ENCODE measurements at places on chromosomes 5 and 9.

- no peak for DNase-seq
Measured at GRCh38 chr9:75448955-75449354, 360.6 kb downstream of the OSTF1 start.

DNA sequence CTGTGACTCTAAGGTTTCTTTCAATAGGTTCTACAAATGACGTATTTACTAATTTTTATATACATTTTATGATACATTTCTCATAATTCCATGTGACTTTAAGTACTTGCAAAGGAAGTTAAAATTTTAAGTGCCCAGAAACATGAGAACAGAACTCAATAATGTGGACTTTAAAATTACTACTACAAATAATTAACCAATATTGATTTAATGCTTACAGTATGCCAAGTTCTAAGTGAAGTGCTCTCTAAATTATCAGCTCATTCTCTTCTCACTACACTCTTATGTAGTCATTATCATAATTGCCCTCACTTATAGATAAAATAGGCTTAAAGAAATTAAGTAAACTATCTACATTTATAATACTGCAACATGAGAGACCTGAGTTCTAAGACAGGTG, 1690.7 kb upstream of the CDH9 start:
- DNase-seq: no peak

- DNase-seq: no peak
Measured at GRCh38 chr5:16933337-16933736, 2.8 kb downstream of the MYO10 start.

DNA sequence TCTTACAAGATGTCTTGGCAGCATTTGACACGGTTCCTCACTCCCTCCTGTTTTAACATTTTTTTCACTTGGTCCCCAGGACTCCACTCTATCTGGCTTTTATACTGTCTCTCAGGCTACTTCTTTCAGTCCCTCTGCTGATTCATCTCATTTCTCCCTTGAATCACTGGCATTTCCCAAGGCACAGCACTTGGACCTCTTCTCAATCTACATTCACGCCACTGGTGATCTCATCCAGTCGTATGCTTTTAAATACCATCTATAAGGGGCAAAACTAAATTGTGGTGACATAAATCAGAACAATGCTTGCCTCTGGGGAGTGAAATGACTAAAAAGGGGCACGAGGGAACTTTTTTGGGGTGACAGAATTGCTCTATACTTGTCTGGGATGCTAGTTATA, 47.1 kb downstream of the MAPKAP1 start:
- DNase-seq: no peak

- peak; percentile 76 for DNase-seq
Measured at GRCh38 chr9:136119061-136119882, 597 bp upstream of the TMEM250 start.

- DNase-seq: no peak
Measured at GRCh38 chr5:38911933-38912332, 66.1 kb downstream of the OSMR start.

GRCh38 chr5:96324708-96325107, 108.3 kb downstream of the PCSK1 start:
- DNase-seq: no peak

DNA sequence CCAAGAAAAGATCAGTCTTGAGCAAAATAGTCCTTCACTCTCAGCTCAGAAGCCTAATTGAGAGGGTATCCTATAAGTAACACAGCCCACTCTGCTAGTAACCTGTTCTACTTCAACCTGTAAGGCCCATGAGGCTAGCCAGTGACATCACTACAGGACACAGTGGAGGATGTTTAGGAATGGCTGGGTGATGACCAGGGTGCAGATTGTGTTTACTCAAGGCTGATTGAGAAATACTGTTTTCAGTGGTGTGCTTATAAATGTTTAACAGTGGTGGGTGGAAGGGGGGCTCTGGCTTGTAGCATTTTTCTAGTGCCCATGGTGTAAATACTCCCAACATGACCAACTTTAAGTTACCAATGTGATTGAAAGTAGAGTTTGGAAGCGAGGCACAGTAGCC, 159.8 kb upstream of the CCDC152 start:
- DNase-seq: no peak

DNA sequence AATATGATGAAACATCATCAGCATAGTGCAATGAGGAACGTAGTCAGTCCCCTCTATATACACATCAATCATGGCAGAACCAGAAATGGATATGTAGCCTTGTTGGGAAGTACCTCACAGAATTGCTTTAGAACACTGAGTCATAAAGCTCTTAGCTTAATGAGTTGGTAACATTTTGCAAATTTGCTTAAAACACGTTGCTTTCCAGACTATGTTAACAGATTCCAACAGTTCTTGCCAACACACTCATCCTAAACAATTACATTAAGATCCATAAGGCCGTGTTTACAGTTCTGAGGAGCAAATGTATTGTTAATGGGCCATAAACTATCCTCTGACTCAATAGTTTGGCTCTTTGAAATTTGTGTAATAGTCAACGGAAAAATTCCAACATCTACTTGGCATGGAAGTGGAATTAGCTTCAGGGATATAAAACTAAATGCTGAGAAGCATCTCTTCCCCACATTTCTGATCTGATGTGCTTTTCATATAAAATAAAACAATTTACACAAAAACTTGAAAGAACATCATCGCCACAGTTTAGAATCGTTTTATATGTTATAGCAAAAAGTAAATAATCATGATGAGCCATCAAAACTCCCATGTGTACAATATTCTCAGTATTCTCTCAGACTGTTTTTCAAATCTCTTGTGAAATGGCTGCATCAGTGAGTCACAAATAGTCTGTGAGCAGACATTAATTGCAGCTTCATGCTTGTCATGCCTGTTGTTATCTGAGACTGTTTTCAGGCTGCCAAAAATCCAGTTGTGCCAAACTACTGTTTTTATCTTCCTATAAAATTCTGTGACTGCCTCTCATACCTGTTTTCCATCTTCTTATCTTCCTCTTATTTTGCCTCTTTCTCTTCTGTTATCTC, 291.9 kb downstream of the COX7C start:
- DNase-seq: no peak

DNA sequence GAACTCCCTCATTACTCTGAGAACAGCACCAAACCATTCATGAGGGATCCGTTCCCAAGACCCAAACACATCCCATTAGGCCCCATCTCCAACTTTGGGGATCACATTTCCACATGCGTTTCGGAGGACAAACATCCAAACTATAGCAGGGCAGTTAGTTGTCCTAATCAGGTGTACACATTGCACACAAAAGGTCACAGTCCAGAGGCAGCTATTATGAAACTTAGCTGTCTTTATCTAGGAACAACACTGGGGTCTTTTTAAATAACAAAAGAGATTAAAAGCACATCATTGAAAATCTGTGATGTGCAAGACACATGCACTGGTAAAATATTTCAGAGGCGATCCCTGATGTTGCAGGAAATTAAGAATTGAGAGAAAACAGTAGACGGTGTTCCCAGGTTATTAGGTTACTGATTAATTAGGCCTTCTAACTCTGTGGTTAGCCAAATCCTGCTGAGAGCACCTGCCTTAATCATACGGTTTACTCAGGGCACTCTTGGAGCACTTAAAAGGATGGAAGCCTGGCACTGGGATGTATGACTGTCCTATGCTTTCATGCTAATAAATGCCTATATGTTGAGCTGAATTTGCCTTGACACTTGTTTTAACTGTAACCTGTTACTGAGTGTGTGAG, 1574.5 kb upstream of the WWC1 start:
- no peak for DNase-seq

DNA sequence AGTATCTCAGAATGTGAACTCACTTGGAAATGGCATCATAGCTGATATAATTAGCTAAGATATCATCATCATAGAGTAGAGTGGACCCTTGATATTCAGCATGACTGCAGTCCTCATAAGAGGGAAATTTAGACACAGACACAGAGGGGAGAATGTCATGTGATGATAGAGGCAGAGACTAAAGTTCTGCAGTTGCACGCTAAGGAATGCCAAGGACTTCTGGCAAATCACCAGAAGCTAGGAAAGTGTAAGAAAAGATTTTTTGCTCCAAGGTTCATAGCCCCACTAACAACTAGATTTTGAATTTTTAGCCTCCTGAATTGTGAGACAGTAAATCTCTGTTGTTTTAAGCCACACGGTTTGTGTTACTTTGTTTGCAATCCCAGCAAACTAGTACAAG, 612.6 kb upstream of the ST8SIA4 start:
- DNase-seq: no peak

DNA sequence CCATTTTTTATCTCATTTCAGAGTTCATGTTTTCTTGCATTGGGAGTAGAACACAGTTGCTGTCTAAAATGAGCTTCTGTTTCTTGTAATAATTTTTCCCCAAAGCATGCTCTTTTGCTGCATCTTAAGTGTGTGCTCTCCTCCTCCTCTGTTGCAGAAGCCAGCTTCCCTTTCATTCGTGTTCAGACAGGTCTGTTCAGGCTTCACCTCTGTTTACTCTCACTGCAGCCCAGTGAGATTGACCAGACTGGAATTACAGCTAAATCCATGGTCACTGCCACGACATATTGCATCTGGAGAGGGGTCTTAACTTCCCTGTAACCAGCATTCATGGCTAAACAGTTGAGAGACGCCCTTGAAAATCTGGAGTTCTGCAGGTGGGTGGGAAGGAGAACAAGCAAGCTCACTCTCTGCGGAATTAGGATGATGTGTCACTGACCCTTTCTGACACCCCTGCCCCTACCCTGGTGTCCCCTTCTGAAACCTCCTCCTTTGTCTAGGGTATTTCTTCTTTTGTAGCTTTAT, 223.2 kb downstream of the FSTL4 start:
- peak; percentile 14 for DNase-seq

DNA sequence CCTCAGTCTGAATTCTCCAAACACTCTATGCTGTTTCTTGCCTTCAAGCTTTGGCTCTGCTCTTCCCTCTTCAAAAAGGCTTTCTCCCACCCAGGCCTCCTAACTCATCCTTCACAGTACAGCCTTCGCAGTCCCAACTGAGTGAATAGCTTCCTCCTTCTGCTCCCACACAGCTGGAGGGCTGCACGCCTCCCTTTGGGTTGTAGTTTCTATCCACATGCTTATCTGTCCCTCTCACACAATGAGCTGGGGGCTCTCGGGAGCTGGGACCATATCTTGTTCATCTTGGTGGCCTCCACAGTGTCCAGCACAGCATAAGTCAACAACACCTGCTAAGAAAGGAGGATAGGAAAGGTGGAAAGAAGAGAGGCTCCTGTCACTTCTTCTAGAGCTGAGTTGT, 69.5 kb upstream of the XPA start:
- DNase-seq: no peak

DNA sequence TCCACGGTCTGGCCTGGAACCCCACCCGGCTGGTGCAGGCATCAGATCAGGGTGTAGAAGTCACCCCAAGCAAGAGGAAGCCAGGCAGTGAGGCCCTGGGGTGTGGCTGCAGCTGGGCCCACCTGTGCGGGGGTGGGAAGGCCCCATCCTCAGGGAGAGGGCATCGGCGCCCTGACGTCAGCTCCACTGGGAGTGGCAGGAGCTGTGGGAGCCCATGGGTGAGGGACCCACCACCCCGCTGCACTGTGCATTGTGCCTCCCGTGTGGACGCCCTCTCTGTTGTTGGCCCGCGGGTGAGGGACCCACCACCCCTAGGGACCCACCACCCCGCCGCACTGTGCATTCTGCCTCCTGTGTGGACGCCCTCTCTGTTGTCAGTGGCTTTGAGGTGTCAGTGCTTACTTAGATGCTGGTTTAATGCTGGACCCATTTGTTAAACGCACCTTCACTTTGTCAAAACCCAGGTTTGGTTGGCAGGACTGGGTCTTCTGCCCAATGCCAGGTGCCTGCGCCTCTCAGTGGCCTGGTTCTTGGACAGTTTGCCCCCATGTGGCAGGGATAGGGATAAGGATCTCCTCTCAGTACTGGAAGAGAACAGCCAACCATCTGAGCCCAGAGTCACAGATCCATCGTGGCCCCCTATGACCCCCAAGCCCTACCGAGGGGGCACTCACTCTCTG, 6.9 kb upstream of the EXOC3 start:
- no peak for DNase-seq

- no peak for DNase-seq
Measured at GRCh38 chr9:136411378-136411777, 920 bp downstream of the PMPCA start.

- DNase-seq: no peak
Measured at GRCh38 chr5:173719731-173720082, 103.3 kb upstream of the BOD1 start.

DNA sequence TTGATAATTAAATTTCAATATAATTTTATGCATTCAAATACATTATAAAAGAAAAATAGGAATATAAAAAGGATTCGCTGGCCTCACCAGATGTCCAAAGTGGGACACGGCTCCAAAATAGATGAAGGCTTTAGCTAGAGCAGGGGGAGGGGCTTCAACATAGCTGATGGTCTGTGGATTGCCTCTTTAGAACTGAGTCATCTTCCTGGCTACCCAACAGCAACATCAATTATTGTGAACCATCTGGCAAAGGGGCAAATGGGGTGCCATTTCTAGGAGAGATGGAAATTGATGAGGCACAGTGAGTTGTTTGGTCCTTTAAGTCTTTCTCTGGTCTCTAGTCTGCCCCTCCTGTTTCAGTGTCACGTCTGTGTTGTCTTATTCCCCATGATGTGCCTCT, 44.2 kb upstream of the CD180 start:
- no peak for DNase-seq

- no peak for DNase-seq
Measured at GRCh38 chr5:176610435-176610773, 448 bp upstream of the GPRIN1 start.

DNA sequence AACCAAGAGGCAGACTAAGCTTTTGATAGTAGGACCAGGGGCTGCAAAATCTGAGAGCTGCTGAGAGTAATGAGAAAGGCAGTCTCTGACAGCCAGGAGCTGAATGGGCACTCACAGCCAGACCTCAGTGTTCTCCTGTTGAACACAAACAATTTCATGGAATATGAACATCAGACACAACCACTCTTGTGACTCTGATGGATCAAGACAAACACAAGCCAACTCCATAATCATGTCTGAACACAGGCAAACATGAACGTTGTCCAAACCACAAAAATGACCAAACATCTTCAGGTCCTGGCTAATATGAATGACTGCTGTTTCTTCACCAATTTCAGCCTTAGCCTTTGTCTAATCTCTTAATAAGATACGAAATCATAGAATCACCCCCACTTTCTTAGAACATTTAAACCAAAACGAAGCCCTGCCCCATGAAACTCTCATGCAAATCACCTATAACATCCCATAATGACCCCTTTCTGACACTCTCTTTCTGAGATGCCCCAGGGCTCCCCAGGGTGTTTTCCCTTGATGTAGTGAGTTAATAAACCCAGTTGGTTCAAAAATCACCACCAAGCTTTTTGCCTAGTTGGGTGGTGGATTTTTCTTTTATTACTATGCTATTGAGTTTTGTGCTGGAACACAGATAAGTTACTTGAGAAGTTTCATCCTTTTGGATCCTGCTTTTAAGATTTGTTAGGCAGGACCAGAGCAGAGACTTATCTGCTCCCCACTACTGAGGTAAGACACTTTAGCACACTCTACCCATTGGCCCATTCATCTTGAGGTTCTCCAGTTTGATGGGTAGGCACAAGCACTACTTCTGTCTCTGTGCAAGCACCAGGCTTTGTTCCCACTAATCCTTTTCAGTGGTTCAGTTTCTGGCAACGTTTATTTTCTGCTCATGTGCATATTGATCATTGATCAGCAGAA, 5.9 kb upstream of the ERAP2 start:
- DNase-seq: no peak

GRCh38 chr9:133490865-133491655, 12.2 kb upstream of the SLC2A6 start:
- DNase-seq: no peak
